EL (cell line): ENCODE measurements at places on chromosomes 4 and X.

GRCh38 chr4:4267981-4268380 lies 20.0 kb upstream of the TMEM128 start:
- no peak for DNase-seq

DNA sequence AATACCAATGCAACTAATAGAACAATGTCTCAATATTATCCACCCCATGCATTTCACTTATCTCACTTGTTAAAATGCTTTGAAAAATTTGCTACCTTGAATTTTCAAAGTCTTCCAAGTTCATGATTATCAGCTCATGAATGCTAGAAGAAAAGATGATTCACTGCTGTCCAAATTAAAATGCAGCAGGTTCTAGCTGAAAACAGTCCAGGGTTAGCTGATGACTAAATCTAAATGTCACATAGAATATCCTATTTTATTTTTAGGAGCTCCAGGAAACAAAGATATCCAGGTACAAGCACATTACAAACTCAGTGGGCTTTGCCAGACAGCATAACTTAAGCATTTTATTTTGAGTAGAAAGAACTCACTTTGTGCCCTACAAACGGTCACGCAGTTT lies 38.0 kb upstream of the SPARCL1 start:
- DNase-seq, result no peak

DNA sequence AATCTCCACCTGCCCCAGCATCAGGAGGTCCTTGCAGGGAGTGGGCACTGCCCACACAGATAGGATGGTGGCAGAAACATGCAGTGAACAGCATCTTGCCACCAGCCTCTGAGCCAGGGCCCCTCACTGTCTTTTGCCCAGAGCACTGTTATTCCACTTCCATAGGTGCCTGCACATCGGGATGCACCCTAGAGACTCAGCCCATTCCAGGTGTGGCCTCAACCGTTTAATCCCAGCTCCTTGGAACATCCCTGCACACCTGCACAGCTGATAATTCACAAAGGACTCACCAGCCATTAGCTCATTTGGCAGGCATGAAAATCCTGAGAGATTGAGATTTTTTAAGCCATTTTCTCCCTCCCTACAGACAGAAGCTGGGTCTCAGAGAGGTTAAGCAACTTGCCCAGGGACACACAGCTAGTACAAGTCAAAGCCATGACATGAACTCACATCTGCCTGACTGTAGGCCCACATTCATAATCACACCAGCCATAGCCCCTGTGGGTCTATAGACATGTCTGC lies 116.3 kb downstream of the EFNB1 start:
- DNase-seq, result no peak

- DNase-seq, result no peak
These were observed 27.1 kb downstream of the FHIP1A start for GRCh38 chr4:151436093-151436518.
